ENCODE measurements at places on chromosomes 2 and 18. TPM values are rescaled to one million over a fixed set of nuclear protein-coding genes. Genes with fewer than 3 reads are reported as not detected.

The CABYR gene
- not detected for total RNA-seq

The LGALSL gene
- 2.2 TPM for total RNA-seq

The TMEM178A gene
- 0.81 TPM for total RNA-seq

The CD28 gene
- 0.27 TPM for total RNA-seq

The EML6 gene
- 2.7 TPM for total RNA-seq

DNA sequence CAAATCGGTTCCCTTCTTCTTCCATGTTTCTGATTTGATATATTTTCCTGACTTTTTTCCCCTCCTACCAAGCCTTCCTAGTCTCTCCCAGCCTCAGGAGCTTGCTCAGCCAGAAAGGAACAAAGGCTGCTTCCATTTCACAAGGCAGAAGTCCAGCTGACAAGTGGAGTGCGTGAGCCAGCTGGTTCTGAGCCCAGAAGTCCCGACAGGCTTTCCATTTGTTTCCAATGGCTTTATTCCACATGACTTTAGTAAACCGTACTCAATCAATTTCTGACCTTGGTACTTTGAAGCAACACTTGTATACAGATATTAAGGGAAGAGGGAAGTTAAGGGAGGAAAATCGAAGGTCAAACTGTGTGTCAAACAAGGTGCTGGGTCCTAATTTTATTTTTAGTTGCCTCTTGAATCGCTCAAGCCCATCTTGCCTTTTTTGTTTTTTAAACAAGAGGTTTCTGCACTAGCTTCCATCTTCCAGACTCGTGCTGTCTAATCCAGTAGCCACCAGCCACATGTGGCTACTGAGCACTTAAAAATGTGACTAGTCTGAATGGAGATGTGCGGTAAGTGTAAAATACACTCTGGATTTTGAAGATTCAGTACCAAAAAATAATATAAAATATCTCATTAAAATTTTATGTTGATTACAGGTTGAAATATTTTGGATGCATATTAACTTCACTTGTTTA is 36.2 kb downstream of the WIPF1 start:
- no peak for DNase-seq

DNA sequence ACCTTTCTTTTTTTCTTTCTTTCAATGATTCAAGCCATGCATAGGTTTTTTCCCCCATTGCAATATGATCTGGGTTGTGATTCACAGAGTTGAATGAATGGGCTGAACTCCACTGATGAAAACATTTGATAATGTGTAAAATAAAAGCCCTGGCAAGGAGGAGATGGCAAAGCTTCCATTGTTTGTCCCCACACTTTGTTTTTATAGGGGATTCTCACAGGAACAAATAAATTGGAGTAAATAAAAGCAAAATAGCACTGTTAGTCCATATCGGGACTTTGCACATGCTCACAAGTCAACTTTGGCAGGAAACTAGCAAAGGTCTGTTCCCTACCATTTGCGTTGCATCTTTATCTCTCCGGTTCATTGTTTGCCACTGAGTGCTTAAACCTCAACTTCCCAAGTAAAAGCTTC is 55.7 kb downstream of the MEIS1 start:
- DNase-seq: peak; percentile 49

DNA sequence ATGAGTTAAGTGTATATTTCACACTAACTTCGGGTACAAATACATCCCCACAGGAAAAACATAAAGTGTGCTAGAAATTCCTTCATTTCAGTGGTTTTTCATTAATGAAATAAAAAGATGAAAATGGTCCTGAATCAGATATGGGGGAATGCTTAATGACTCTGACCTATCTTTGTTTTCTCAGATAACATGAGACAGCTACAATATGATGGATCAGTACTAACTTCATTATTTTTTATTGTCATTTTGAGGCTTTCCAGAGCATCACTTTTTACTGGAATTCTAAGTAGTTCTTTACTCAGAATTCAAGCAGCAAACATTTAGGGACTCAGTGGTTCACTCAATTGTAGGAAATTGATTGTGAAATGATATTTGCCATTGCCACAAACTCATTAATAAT is 2.8 kb downstream of the SYT4 start:
- no peak for DNase-seq

GRCh38 chr2:32474381-32474780 is 117.6 kb downstream of the BIRC6 start:
- no peak for DNase-seq

- no peak for DNase-seq
Measured at GRCh38 chr18:63758615-63759240, 16.5 kb upstream of the SERPINB7 start.

DNA sequence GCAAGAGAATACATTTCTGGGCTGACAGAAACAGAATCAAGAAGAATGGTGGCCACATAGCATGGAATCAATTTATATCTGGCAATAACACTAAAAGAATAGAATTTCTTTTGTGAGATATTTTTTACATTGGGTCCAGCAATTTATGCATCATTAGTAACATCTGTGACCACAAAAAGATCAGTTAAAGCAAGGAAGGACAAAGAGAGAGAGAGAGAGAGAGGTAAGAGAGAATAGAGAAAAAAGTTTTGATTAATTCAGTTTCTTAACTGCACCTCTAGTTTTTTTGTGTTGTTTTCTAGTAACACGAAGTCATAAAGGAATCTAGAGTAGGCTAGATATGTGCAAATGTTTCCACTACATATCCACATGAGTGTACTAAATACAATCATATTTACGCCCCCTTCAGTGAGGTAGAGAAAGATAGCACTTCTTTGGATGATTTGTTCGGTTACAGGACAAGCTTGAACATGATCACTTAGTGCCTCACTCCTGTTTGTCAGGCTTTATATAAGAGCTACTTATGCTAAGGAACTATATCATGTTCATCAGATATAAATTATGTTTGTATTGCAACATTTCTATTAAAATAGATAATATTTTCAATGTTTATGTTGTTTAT is 247.4 kb upstream of the COL3A1 start:
- DNase-seq: no peak

DNA sequence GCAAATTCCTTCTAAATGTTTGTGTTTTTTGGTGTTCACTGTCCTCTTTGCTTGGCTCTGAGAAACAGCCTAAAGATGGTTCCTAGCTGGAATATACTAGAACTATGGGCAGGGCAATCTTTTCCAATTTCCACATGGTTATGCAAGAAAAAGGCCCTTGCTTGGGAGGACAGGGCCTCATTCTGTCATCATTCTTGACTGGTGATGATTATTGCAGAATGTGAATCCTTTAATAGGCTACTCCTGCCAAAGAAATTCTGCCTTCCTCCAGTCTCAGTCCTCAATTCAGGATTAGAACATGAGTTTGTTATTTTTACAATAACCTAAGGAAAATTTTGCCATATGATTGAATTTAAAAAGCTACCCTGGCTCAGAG is 218.7 kb downstream of the HNMT start:
- DNase-seq: no peak

DNA sequence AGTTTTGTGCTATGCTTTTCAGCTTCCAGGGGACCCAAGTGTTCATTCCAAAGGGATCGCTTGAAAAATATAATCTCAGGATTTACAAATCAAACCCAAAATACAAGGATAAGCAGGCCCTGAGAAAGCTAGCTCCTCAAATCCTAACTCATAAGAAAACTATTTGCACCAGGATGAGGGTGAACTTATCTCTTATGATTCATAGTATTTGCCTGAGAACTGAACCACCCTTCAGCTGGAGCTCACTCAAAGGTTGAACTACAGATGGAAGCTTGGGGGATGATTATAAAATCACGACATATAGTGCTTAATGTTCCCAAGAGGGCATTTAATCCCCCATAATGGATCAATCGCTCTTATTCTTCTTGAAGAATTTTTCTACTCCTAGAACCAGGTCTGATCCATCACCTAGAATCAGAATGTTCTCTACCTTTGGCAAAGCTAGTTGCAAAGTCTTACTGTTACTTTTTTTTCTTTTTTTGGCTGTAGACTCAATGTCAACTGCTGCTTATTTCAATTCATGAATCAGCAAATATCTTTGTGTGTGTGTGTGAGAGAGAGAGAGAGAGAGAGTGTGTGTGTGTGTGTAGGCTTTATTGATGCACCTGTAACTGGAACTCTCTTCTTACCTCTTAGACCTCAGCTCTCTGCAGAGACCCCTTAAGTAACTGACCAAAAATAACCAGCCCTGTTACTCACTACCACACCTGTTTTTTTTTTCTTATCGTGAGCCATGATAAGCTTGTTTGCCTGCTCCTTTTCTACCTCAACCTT is 44.8 kb downstream of the ARL4C start:
- no peak for DNase-seq

- DNase-seq: no peak
Measured at GRCh38 chr2:46075848-46076247, 221.4 kb upstream of the EPAS1 start.

- DNase-seq: no peak
Measured at GRCh38 chr2:38246105-38246504, 131.0 kb downstream of the ATL2 start.
